ENCODE measurements at places on chromosomes 5 and 9.

DNA sequence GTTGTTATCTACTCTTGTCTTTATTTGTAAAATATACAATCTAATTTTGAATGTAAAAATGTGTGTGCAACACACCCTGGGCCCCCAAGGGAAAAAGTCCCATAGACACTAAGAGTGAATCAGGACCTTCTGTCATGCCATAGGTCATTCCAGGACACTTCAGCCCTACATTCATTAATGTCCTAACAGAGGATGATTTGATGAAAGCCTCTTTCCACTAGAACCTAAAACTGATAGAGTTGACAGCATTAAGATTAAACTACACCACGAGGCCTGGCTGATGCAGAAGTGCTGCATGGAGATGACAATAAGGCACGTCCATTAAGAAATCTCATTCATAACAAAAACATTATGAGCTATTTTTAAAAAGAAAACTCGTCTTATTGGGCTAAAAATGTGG lies 46.2 kb downstream of the FRMD3 start:
- no peak for DNase-seq

GRCh38 chr9:78253285-78253684 lies 17.4 kb downstream of the CEP78 start:
- DNase-seq: no peak

GRCh38 chr5:122392824-122393223 lies 80.8 kb downstream of the SNCAIP start:
- no peak for DNase-seq

- no peak for DNase-seq
These were observed 72.6 kb downstream of the ERMP1 start for GRCh38 chr9:5760338-5760737.

DNA sequence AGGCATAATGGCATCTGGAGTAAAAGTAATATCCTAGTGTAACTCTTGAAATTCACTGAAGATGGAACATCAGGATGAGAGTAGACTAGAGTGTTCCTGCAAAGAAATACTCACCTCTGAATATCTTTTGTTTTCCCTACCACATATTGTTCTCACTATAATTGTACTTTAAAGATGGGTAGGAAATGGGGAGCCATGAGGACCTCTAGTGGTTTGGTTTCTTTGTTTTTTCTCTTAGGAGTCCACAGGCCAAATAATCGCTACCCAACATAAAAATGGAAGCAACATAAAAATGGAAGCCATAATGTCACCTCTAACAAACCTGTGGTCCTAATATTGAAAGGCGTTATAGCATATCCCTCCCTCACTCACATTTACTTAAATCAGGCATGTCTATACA lies 2375.8 kb downstream of the MAT2B start:
- DNase-seq: no peak

DNA sequence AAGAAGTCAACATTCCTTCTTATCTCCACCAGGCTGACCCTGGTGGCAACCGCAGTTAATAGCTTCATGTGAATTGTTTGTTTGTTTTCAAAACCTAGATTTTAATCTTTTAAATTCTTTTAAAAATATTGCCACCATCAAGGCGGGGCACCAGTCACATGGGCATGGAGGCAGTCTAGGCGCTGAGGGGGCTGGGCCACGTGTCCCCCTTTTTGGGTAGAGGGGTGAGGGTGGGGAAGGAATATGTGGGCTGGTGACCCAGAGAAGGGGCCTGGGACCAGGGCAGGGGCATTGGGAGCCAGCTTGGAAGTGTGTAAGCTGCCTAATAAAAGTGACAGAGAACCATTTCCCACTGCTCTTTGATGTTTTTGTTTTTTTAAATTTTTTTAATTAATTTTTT lies 147.3 kb downstream of the GADD45G start:
- no peak for DNase-seq

DNA sequence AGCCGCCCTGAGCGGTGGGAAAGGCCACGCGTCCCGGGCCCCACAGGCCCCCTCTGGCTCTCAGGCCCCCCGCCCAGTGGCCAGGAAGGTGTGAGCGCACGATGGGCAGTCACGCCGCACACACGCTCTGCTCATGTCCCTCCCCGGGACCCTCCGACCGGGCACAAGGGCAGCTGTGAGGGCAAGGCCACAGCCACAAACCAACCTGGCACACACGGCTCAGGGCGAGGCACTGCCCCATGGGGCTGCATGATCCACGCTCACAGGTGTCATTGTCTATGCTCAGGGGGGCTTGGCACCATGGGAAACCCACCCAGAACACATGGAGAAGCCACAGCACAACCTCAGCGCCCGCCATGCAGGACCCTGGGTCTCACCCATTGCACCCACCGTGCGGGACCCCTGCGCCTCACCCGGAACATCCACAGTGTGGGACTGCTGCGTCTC lies 51.3 kb downstream of the SLC12A7 start:
- DNase-seq: no peak

DNA sequence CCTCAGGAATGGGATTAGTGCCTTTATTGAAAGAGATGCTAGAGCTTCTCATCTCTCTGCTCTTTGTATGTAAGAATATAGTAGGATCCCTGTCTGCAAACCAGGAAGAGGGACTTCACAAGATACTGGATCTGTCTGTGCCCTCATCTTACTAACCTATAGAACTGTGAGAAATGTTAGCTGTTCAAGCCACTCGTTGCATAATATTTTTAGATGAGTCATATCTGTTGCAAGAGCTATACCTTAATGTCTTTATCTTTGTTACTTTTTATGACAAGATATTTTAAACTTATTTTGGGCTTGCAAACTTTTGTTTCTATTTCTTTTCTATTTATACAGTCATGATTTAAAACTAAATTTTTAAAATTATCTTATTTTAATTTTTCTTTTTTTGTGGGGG lies 1296.8 kb upstream of the CDH6 start:
- DNase-seq: no peak

DNA sequence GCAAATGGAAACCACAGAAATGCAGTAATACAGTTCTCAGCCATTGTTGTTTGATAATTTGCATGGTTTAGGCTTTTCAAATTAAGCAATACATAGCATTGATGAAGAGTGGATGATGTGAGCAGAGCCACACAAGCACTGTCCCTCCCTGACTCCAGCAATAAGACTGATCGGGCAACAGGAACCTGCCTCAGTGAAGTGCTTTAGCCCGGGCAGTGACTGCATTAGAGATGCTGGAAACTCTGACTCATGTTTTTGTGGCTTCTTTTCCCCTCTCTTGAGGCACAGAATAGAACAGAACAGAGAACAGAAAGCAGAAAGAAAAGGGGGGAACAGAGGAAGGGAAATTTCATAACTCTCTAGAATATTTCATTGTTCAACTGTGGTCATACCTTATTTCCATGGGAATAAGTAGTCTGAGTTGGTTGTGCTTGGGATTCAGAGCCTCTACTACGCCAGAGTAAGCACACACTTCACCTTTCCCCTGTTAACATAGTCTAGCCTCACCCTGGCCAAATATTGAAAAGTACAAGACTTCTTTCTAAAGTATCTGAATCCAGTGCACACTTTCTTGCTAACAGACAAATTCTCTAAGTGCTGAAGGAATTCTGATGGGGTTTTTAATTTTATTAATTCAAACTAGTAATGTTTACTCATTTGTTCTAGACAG lies 164.8 kb upstream of the VCAN start:
- no peak for DNase-seq

GRCh38 chr5:150609843-150610584 lies 30.4 kb upstream of the SYNPO start:
- DNase-seq: no peak

GRCh38 chr9:93948441-93949072 lies 6.6 kb downstream of the BARX1 start:
- no peak for DNase-seq

GRCh38 chr9:100819980-100820379 lies 208.5 kb upstream of the PLPPR1 start:
- DNase-seq: no peak

- peak; percentile 34 for DNase-seq
These were observed 20.5 kb downstream of the EQTN start for GRCh38 chr9:27276193-27277030.

GRCh38 chr5:54553659-54554207 lies 36.2 kb downstream of the SNX18 start:
- DNase-seq: no peak

DNA sequence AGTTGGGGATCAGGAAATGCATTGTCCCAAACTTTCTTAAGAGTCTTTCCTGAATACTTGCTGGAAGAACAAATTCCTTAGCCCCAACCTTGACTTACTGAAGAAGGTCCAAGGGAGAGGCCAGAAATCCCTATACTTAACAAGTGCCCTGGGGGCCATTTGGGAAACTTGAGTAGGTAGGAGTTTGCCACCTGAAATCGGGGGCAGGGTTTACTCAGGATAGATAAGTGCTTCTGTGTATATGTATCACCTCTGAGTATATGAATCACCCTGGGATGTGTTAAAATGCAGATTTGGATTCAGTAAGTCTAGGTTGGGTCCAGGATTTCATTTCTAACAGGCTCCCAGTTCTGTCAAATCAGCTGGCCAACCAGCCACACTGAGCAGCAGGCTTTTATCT lies 47.9 kb upstream of the MYO10 start:
- no peak for DNase-seq

DNA sequence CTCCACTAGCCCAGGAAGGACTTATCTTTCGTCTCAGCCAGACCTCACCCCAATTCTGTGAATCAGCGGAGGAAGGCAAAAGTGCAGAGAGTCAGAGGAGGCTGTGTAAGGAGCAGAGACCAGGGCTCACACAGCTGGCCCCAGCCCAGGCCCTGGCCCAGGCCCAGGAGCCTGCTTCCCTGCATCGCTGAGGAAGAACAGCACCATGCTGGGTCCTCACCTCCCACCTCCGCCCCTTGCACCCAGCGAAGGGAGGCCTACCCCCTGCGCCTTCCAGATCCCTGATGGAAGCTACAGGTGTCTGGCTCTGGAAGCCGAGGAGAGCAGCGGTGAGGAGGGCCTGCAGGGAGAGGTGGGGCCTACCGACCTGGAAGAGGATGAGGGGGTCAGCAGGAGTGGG lies 22.3 kb upstream of the SYNPO start:
- DNase-seq: no peak

DNA sequence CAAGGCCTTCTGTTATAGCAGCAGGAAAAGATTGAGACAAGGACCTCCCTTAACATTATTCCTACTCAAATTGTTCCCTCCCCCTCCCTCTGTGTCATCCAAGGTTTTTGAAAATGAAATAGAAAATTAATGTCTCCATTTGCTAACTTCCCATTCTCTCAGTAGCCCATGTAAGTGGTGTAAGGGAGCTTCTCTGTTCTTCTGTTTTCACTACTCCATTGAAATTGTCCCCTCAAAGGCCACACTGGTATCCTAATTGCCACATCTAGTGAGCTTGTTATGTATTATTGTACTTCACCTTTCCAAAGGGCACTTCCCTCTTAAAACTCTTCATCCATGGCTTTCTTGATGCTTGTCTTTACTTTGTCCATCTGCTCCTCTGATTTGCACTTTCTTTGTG lies 131.2 kb upstream of the PIK3R1 start:
- DNase-seq: no peak

GRCh38 chr5:1385395-1386273 lies 40.7 kb upstream of the CLPTM1L start:
- peak; percentile 88 for DNase-seq

DNA sequence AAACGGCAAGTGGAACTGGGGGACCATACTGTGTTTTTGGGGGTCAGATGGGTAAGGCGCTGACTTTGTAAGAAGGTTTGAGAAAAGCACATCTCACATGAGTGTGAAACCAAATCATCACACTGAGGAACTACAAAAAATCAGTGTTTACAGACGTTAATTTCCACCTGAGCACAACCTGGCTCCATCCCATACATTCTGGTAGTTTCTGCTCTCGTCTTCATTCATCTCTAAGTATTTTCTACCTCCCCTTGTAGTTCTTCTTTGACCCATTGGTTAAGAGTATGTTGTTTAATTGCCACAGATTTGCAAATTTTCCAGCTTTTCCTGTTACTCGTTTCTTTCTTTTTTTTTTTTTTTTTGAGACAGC lies 8.9 kb upstream of the DPP7 start:
- DNase-seq: no peak

GRCh38 chr9:114507726-114508125 lies 2.5 kb upstream of the WHRN start:
- peak; percentile 56 for DNase-seq

GRCh38 chr5:149779124-149779465 lies 49.0 kb downstream of the PPARGC1B start:
- DNase-seq: no peak

DNA sequence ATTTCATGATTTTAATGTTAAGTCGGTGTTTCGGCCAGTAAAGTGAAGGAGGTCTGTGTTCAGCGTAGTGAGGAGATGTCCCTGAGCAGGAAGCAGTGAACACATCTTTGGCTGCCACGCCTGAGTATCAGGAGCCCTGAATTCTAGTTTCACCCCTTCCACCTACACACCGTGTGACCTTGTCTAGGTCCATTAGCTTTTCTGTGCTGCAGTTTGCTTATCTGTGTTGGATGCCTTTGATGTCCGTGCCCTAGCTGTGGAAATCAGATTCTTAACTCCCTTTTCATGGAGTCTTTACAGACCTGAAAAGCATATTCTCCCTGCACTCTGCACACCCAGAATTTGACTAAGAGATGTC lies 601 bp downstream of the FBXO38 start:
- DNase-seq: peak; percentile 58

DNA sequence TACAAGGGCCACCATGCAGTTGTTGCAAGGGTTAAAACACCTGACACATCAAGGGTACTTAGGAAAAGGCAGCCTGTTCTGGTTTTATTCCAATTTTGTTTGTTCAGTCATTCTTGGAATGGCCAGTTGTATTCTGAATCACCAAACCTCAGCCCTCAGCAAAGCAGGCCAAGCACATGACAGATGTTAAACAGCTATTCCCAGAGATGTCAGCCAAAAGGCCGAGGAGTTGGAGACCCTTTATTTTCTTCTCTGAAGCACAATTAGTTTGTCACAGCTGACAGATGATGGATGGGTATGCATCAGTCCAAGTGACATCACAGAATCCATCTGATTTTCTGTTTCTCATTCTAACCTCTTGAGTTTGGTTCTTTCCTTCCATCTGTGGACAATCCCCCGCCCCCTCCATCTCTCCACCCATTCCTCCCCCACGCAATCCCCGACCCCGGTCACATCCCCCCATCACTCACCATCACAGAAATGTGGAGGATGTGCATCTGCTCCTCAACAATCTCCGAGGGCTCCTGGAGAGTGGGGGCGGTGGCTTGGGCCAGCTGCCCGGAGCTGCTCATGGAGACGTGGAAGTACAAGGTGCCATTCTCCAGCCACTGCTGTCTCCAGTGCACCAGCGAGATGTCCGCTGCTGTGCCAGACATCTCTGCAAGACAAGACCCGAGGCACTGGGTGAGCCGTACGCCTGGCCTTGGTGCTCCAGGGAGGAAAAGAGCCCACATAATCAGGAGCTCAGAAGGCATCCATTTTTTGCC lies 123.8 kb downstream of the ASTN2 start:
- DNase-seq: no peak
